Aorta (tissue), 5 donors: ENCODE measurements at places on chromosomes 12 and 14. TPM values are rescaled to one million over a fixed set of nuclear protein-coding genes. Genes with fewer than 3 reads are reported as not detected.

The SLC10A1 gene
- not detected for total RNA-seq

The RPL10L gene
- not detected for total RNA-seq

The WNT1 gene
- not detected for total RNA-seq

The RBMS2 gene
- total RNA-seq: 72.0 TPM
